ENCODE measurements at places on chromosomes 16 and 17.

DNA sequence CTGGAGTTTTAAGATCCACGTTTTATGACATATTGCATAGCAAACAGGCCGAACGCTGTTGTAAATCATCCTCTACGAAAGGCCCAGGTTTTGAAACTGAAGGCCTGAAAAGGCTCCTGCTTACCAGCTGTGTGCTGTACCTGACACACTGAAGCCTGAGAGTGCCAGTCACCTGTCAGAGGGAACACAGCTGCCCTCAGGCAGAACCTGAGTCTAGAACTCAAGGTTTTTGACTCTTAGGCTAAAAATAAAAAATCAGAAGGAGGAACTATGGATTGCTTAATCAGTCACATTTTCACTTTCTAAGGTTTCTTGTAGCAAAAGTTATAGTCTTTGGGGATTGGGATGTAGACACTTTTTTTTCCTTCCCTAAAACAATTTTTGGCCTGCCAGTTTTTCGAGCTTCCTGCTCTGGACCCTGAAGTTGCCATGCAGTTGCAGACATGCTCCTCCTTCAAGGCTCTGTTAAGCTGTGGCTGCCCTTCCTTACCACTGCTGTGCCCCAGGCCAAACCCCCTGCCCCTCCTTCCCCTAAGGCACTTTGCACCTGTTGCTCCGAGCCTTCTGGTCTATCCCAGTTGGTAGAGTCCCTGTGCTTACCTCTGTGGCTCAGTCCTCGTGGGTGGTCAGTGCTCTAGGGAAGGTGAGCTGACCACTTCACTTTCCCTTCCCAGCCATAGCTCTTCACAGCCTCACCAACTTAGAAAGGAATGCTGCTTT is 56.6 kb downstream of the TENT4B start:
- DNase-seq, result peak; percentile 20

DNA sequence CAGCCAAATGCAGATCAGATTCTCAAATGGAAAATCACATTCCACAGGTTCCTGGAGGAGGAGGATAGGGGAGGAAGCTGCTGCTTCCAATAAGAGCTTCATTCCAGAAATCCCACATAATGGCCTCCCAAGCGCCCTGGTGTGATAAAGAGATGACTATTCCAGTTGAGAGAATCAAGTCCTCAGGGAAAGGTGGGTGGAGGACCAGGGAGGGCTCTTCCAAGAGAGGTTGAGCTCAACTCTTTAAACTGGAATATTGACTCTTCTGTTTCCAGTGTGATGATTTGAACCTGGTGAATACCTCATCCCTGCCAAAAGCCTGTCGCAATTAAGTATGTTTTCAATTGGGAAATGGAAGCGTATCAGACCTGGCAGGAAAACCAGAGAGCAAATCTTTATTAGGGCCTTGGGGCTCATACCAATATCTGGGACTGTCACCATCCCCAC is 81.4 kb upstream of the DYNLRB2 start:
- DNase-seq, result no peak

GRCh38 chr17:75654176-75654575 is 12.8 kb downstream of the RECQL5 start:
- no peak for DNase-seq

- peak; percentile 58 for DNase-seq
These were observed 10.7 kb downstream of the XYLT1 start for GRCh38 chr16:17459903-17460521.

- no peak for DNase-seq
These were observed 72.2 kb downstream of the GAS7 start for GRCh38 chr17:10126276-10126615.

Measured in naive B cell (primary cell).